ENCODE measurements at places on chromosomes 6 and 20.

GRCh38 chr20:51394706-51395105, 147.8 kb downstream of the NFATC2 start:
- DNase-seq: no peak

GRCh38 chr20:64080013-64080812, at the start of gene OPRL1:
TSS of gene OPRL1 (plus strand) at chr20:64080082. CDS start at chr20:64092721, 12,639 bp downstream.
- no peak for DNase-seq

- no peak for DNase-seq
These were observed 74.6 kb downstream of the AIG1 start for GRCh38 chr6:143135325-143135724.

DNA sequence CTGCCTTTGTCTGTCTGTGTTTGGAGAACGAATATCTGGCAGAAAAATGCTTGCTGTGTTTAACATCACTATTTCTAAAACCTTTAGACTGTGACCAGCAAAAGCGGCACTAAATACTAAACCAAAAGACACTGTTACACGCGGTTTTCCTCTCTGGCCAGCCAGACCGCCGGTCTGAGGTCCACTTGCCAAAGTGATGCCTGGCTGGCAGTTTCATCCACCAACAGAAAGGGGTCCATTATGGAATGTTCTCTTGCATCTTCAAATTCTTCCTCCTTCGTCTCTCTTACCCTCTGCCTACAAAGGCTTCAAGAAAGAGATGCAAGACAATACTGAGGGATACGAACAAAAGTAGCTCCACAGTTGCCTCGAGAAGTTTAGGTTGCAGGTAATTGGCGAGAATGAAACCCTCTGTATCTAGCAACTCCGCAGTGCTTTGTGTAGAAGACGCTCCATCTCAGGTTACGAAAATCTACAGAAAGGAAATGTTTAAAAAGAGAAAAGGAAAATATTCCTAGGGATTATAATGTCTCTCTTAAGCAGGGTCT, 176.6 kb downstream of the TRIM27 start:
- DNase-seq: no peak

- peak; percentile 65 for DNase-seq
These were observed 14.9 kb upstream of the PPARD start for GRCh38 chr6:35327349-35328027.

DNA sequence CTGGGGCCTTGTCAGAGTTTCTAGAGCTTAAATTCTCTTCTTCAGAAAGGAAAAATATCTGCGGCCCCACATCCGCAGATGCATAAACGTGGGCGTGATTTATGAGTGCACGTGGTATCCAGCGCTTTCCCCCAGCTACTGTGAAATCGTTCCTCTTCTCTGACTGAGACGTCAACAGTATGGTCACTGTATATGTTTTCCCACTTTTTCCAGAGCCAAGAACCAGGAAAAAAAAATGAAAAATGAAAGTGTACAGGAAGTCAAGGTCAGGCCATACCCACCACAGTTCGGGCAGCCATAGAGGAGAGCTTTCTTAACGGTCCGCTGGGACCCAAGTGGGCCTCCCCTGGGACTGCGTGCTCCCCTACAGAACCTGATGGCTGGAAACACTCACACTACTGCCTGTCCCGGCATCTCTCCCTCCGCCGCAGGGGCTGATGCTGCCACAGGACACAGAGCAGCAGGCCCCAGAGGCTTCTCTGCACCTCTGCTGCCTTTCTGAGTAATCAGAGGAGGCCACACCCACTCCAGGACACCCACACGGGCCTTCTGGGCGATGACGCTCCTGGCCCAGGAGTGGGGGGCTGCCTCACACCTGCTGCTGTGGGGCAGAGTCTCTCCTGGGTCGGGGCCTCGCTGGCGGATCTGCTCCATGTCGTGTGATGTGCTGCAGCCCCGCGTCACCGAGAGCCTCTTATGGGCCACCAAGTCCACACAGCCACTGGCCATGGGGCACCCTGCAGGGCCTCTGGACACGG, 16.4 kb upstream of the STX16 start:
- no peak for DNase-seq

DNA sequence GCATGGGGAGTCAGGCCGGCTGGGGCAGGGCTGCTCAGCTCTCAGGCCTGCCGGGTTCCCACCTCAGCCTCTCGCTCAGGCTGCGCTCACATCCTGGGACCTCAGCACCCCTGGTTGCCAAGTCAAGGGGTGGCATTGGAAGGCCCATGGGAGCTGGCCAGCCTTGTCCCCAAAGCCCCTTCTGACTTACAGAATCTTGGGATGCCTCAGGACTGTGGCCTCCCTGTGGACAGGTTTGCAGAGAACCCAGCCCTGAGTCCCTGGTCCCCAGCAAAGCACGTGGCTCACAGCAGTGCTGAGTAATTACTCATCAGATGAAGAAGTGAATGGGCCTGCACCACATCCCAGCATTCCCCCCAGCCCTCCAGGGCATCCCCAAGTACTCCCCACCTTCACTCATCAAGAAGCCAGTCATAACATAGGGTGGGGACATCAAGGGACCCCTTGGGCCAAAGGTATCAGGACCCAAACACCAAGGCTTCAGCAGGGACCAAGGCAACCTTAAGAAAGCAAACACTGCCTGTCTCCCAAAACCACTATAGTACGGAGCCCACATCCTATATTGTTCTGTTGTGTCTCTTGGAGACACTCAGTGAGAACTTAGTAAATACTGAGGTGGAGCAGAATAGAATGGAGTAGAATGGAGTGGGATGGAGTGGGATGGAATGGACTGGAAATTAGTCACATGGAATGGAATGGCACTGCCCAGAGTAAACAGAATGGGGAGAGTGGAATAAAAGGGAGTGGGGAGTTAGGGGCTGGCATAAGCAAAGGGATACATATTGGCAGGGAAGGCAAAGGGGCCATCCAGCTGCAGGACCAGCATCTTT, 3.6 kb downstream of the PGC start:
- no peak for DNase-seq

DNA sequence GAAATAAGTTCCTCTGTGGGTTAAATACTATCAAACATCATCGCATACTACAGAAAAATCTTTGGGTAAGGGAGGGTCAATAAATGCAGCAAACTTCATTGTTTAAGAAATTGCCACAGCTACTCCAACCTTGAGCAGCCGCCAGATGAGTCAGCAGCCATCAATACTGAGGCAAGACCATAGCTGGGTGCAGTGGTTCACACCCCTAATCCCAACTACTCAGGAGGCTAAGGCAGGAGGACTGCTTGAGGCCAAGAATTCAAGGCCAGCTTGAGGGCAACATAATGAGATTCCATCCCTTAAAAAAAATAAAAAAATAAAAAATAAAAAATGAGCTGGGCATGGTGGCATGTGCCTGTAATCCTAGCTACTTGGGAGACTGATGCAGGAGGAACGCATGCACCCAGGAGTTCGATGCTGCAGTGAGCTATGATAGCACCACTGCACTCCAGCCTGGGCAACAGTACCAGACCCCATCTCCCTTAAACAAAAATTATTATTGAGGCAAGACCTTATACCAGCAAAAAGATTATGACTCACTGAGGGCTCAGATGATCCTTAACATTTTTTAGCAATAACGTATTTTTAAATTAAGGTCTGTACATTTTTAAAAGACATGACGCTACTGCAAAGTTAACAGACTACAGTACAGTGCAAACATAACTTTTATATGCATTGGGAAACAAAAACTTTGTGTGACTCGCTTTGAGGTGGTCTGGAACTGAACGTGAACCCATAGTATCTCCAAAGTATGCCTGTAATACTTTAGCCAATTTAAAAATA, 8.8 kb downstream of the SRPK1 start:
- no peak for DNase-seq

- DNase-seq: no peak
These were observed 24.7 kb downstream of the SYTL3 start for GRCh38 chr6:158674342-158675131.

DNA sequence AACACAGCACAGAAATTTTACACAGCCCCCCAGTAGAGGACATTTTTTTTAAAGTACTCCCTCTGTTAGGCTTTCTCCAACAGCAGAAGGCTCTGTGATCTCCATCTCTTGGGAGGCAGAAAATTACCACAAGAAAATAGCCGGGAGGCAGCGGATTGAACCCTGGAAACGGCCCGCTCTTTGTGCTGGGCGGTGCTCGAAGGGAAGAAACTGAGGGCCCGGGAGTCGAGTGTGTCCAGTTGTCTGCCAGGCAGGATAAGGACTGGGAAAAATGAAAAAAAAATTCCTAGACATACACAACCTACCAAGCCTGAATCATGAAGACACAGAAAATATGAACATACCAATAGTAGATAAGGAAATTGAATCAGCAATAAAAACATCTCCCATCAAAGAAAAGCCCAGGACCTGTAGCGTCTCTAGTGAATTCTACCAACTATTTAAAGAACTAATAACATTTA, 31.5 kb downstream of the POM121L2 start:
- no peak for DNase-seq

DNA sequence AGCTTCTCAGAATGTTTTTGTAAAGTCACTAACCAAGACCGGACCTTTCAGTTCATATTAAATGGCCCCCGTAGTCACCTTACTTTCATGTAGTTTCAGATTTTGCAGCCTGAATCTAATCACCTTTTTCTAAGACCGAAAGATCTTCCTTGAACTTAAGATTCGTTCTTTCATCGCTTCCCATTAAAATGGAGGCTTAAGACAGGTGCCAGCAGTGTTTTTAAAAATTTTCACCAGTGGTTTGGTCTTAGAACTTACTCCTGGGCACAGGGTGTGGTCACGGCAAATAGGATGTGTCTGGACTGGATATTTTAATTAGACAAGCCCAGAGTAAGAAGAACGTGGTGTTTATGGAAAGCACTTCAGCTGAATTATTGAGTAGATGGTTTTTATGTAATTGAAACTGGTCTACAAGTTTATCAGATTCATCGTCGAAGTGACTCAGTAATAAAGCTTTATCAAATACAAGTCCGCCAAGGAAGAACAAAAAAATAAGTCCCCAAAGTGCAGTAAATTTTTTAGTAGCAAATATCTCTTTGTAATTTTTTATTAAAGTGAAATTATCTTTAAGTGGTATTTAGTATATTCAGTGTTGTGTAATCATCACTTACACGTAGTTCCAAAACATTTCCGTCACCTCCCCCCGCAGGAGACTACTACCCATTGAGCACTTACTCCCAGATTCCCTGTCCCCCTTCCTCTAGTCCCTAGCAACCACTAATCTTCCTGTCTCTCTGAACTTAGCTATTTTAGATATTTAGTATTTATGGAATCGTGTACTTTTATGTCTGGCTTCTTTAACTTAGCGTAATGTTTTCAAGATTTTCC, 868 bp downstream of the SRSF3 start:
- DNase-seq: no peak

- no peak for DNase-seq
These were observed 68.7 kb downstream of the RNF182 start for GRCh38 chr6:13993416-13993815.

DNA sequence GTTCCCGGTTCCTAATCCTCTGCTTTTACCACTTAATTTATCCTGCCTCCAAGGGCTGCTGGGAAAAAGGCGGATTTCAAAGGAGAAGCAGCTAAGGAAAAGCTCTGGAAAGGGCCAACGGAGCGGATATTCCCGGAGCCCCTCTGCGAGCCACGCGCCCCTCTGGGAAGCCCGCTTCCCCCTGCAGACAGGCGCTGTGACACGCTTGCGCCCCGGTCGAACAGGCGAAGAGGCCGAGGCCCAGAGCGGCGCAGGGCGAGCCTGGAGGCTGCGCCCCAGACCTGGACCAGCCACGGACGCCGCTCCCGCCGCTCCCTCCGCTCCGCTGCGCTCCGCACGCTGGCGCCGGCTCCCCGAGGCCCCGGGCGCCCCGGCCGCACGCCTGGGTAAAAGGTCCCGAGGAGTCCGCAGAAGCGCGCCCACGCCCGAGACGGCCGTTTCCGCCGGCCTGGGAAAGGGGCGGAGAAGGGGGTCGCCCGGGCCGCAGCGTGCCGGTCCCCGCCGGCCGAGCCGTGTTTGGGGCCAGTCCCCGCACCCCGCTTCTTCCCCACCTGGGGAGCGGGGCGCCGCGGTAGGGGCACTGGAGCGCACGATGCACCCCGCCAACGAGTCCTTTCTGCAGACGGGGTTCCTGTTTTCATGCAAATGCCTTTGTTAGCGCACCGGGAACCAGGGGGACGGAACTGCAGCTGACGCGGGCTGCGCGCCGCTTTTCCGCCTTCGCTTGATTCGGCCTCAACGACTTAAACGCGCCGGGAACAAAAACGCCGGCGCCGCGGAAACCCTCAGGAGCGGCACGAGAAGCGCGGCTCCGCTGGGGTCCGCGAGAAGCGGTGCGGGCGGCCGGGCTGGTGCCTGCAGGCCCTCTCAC, 91.9 kb upstream of the SIRPA start:
- DNase-seq: peak; percentile 80

DNA sequence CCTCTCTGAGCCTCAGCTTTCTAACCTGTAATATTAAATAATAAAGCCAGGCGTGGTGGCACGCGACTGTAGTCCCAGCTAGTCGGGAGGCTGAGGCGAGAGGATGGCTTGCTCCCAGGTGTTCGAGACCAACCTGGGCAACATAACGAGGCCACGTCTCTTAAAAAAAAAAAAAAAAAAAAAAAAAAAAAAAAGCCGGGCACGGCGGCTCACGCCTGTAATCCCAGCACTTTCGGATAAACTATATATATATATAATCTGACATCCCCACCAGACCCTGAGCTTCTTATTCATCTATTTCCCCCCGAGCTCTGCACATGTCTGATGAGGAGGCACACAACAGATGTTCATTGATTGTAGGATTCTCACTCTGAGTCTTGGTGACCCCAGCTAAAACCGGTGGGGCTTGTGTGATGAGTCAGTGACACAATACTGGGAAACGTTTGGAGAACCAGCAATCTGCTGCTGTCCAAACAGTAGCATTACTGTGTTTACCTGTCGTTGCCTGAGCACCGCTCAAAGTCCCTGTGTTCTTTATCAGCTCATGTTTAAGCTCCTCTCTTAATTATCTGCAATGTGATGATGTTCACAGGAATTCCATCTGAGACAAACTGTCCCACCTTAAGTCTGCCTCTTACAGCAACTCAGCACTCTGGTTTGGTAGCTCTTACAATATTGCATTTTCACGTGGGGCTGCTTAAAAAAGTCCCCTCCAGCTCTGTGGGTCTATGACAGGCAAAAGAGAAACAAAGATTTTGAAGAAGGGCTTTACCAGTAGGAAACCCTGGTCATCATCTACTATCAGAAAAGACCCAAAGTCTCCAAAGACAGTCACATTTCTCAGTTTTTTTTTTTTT, 1.0 kb upstream of the SPATA2 start:
- DNase-seq: no peak

DNA sequence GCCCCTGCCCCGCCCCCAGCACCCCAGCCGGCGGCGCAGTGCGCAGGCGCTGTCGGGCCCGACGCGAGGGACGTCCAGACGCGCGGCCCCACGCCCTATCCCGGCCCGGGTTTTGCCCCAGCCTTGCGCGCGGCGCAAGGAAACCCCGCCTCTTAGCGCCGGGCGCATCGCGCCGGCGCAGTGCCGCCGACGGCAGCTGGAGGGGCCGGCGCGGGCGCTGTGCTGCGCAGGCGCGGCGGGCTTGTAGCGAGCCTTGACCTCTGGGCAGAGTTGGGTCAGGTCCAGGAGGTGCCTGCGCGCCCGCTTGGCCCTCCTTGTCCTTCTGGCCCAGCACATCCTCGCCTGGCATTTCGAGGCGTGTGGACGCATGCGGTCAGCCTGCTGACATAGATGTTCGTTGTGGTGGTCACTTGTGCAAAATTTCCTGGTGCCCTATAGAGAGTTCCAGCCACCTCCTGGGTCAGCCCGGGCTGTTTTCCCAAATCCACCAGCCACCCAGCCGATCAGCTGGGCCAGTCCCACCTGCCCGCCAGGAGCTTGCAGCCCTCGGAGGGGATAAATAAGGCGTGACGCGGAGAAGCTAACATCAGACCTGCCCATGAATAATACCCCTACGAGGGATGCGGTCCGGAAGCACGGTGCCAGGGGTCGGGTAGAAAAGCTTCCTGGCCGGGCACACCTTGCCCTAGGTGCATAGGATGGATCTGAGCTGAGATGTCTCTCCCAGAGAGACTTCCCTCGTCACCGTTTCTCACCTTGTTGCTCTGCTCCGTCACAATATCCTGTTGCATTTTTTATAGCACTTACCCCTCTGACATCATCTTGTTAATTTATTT, 428 bp upstream of the PRELID3B start:
- peak; percentile 92 for DNase-seq
